Mucosa of descending colon (tissue), 3 donors: ENCODE measurements at places on chromosomes 1 and 21. TPM values are rescaled to one million over a fixed set of nuclear protein-coding genes. Genes with fewer than 3 reads are reported as not detected.
A peak's percentile ranks its signal among the peaks of the same experiment; 100 is the strongest.

Gene CACNA1S
- not detected for total RNA-seq

Gene HNRNPCL2
- not detected for total RNA-seq

Gene CEP170
- total RNA-seq: 14.4 TPM

Gene SERPINC1
- not detected for total RNA-seq

Gene TMEM234
- total RNA-seq: 21.1 TPM

Gene FMOD
- total RNA-seq: 26.6 TPM

Gene MCOLN2
- 101 TPM for total RNA-seq

Gene SLC5A9
- 2.4 TPM for total RNA-seq

Gene ADGRL2
- 31.7 TPM for total RNA-seq

GRCh38 chr1:186775881-186776560, 52.7 kb upstream of the PLA2G4A start:
- no peak for DNase-seq

GRCh38 chr1:165259236-165259635, 97.3 kb downstream of the LMX1A start:
- DNase-seq: no peak

DNA sequence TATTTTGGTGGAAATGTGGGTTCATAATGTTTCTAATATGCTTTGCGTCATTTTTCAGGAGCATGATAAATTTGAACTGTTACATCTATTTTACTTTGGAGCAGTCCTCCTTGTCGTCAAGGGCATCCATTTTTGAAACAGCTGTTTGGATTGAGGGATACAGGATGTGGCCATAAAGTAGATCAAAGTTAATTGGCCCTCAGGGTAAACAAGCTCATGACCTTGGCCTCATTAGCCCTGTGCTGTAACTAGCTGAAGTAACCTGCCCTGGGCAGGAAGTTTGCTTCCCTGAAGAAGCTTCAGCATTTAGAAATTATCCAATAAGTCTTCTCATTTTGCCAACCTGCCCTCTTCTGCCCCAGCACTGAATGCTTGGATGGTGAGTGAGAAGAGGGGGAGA, 24.8 kb upstream of the RGL1 start:
- no peak for DNase-seq

DNA sequence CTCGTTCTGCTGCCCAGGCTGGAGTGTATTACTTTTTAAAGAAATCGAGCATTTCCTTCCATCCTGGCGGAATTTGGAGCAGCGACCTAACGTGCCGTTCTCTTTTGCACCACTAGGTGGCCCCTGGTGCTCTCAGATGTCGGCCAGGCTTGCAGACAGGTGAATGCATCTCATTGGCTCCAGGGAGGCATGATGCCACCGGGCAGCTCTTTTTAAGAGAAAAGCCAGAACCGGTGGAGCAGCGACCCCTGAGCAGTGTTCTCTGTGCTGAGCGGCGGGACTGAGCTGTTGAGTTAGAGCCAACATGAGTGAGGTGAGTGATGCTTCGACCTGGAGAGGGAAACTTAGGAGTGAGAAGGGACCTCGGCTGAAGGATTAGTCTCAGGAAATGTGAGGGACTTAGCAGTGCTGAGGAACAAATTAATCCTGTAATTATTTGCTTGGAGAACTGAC, at the start of gene PCP4:
Gene PCP4 (plus strand): TSS at position 241 of the 453 bp plus-strand sequence. CDS start 64 bp downstream, at position 305.
- no peak for DNase-seq

DNA sequence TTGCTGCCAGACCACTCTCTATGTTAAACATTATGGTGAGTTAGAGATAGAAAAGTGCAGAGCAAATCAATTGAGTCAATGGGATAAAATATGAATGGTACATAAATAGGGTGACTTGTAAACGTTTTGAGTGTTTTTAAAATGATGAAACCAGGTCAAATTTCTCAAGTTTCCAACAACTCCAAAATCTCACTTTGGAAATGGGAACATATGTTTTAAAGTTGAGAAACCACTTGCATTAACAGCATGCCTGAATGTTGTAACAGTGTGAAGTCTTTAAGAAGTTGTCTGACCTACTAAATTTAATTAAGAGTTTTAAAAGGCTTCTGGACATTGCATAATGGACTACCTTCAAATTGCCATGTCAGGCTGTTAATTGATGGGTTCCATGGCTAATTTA, 33.6 kb upstream of the RAVER2 start:
- DNase-seq: no peak

DNA sequence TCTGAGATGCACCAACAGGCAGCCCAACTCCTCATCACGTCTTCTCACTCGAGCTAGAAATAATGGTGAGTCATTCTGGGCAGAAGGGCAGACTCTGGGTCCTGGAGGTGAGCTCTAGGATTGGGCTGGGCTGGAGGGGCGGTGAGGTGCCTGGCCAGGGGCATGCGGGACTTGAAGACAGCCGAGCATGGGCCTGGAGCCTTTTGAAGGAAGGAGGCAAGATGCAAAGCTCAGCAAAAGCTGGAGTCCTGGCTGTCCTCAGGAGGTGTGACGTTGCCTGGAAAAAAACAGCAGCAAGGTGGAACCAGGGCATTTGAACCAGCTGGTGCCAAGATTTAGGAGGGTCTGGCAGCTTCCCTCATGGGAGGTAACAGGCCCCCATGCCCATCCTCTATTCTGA, 712 bp downstream of the KCNA2 start:
- no peak for DNase-seq

GRCh38 chr1:161986328-161986727, 37.3 kb downstream of the OLFML2B start:
- DNase-seq: no peak

DNA sequence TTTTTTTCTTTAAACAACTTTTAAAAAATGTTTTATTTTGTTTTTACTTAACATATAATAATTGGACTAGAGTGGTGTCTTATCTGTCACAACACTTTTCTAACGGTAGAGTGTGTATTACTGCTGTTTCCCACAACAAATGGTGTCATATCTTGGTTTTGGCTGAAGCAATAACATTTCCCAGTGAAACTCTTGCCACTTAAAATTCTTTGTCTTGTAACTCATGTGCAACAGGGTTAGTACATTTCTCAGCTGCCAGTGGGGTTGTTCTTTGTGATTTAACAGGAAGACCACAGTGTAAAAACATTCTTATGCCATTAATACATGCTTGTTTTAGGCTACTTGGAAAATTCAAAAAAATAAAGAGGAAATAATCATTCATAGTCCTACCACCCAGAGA, 43.5 kb downstream of the ALPL start:
- DNase-seq: no peak

GRCh38 chr1:107252271-107252670, 111.4 kb downstream of the NTNG1 start:
- no peak for DNase-seq

DNA sequence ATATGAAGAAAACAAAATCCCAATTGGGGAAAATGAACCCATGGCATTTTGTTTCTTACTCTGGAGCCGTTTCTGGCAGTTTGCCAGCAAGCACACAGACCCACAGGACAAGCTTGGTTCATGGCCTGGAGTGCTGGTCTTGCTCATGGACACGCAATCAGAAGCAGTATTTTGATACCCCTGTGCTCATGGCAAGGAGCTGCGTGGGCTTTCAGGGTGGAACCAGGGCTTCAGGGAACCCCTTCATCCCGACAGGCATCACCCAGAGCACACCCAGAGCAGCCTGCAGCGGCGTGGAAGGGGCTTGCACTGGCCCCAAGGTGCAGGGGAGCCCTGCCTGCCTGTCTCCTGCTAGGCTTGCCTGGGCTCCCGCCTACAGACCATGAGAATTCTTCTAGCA, 45.4 kb upstream of the PCBP3 start:
- DNase-seq: no peak

GRCh38 chr1:11611638-11612327, 42.4 kb downstream of the FBXO2 start:
- no peak for DNase-seq

DNA sequence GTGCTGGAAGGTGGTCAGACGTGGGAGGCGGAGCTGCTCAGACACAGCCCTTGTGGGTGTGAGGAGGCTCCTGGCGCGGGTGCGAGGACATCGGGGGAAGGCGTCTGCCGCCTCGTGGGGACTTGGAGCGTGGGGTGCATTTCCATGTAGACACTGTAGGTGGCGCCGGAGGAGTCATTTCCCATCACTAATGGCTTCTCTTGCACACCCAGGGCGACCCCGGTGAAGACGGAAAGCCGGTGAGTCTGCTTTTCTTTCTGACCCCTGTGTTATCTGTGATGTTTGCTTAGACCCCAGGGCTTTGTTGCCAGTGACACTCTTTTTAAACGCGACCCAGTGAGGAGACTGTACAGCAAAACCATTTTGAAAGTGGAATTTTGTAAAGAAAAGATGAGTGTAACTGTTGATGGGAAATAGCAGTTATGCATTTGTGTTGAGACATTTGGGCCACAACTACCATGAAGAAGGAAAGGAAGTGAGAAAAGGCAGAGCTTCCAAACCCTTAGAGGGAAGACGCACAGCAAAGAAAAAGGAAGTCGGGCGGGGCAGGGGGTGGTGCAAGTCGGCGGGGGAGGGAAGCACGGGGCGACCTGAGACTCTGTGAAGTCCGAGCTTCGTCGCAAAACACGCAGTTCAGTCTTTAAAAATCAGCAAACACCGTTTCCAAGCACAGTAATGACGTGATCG, 64.0 kb downstream of the SLC19A1 start:
- peak; percentile 78 for DNase-seq
